NAMALWA (cell line): ENCODE measurements at places on chromosomes 3 and 15.
A peak's percentile ranks its signal among the peaks of the same experiment; 100 is the strongest.

GRCh38 chr3:54940971-54941370, 13.1 kb upstream of the LRTM1 start:
- no peak for DNase-seq

GRCh38 chr15:90300988-90301706, 35.7 kb downstream of the NGRN start:
- peak; percentile 77 for DNase-seq

DNA sequence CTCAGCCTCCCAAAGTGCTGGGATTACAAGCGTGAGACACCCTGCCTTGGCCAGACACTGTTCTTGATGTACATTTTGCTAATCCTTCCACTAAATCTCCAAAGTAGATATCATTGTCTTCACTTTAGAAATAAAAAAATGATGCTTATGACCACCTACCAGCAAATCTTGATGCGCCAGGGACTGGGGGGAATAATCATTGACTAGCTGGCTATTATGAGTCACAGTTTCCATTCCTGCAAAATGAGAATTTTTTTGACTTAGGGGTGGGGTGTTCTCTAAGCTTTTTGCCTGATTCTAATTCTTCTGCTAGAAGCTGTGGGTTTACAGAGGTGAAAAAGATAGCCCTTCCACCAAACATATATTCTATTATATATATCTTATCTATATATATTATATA, 17.1 kb upstream of the RFC4 start:
- DNase-seq = no peak

- DNase-seq = no peak
Measured at GRCh38 chr3:178498871-178499270, 37.4 kb upstream of the KCNMB2 start.

- DNase-seq = no peak
Measured at GRCh38 chr3:53049987-53050386, 4.1 kb upstream of the SFMBT1 start.

DNA sequence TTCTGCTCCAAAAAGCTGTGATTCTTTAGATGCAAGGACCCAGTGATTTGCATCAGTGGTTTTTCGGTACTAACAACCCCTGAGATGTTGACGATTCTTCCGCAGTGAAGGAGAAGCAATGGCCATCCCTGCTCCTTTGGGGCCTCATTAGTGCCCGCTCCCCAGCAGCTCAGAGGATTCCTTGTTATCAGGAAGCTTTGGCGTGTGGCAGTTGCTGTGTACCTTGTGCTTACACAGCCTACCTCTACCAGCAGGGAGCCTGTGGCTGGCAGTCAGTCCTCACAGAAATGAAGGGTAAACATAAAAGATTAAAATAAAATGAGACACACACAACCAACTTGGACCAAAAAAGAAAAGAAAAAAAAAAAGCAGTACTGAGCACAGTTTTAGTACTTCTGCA, 55.2 kb downstream of the CNTN3 start:
- DNase-seq = no peak

DNA sequence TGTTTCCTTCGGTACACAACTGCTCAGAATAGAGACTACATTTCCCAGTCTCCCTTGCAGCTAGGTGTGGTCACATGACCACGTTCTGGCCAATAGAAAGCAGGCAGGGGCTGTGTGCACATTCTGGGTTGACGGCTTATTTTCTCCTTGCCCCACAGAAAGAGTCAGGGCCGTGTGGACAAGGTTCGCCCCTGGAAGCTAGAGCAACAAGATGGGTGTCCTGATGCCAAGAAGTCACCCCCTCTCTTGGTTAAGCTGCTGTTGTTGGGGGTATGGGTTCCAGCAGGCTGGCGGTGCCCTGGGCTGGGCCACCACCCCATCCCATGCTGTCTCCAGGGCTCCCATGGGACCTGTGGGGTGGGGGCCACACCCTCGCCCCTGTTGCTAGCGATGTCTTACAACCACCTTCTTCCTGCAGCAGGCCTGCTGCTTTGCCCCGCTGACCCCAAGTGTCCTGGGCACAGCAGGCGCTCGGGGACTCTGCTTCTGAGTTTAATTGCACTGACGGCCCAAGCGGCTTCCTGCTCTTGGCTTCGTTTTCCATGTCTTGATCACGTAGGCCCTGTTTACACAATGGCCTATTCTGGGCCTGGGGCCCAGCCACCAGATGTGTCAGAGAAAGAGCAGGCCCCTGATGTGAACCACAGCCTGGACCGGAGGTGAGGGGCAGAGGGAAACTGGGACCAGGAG, 24.9 kb downstream of the ABTB1 start:
- peak; percentile 91 for DNase-seq

DNA sequence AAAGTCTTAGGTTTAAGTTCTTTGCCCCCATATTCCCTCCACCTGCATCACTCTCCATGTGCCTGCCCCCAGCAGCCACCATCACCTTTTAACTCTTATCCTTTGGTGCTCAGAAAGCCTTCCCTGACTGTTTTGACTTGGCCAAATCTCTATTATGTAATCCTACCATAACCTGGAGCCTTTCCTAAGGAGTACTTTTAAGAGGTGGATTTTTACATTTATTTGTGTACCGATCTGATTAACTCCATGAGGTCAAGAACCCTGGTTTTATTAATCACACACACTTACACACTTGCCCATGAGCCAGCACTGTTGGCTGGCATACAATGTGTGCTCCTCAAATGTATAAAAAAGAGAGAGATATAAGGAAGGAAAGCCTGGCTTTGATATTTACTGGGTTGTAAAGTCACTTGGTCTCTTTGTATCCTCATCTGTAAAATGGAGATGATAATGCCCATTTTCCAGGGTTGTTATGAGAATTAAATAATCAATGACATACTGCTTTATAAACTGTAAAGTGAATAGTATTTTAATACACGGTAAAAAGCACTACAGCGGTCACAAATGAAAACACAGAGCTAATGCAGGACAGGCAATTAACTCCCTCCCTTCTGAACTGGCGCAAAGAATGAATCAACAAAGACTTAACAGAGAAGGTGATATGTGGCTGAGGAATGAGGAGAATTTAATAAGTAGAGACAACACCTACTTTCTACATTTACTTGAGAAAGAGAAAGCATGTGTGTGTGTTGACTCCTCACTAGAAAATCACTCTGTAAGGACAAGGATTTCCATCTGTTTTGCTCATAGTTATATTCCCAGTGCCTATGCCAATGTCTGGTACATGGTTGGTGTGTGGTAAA, 45.4 kb downstream of the ATP13A4 start:
- DNase-seq = no peak

GRCh38 chr15:74306781-74307217, 60.6 kb downstream of the CYP11A1 start:
- DNase-seq = no peak

DNA sequence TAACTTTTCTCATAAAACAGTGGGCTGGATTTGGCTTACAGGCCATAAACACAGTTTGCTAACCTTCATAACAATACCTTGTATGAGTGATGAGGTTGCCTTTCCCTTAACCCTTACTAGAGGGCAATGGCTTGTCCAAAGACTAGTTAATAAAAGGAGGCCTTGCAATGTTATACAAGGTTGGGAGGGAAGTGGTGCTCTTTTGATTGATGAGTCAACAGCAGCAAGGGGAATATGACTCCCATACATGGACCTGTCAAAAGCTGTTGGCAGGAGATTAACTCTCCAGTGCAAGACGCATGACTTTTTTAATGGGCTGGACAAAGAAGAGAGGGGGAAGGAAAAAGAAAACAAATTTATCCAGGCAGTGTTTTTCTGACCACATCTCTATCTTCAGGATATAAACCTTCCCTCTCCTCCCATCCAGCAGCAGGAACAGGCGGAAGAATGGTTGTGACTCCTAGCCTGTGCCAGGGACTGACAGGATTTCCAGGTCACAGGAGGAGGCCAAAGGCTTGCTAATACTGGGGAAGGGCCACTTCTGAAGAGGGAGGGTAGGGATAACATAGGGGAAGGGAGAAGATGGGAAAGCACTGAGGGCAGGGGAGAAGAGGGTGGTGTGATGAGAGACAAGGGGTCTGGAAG, 35.2 kb upstream of the ARL14 start:
- DNase-seq = no peak

DNA sequence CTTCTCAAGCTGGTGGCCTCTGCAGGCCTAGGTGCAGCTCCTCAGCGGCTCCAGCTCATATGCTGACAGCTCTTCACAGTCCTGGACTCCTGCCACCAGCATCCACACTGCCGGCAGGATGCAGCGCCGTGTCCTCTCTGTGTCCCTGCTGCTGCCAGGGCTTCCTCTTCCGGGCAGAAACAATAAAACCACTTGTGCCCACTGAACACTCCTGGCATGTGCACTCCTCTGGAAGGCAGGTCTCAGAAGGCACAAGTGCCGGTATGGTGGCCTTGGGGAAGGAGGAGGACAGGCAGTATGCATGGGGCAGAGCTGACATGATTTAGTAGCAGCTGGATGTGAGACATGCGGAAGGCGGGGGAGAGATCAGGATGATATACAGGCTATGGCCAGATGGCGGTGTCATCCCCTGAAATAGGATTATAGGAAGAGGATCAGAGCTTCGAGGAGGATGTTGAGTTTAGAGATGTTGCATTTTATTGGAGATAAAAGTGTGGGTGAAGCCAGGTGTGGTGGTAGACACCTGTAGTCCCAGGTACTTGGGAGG, 7.5 kb upstream of the MAN2A2 start:
- DNase-seq = no peak

- no peak for DNase-seq
Measured at GRCh38 chr3:151800431-151800830, 13.5 kb upstream of the AADAC start.

- no peak for DNase-seq
Measured at GRCh38 chr3:163048881-163049280, 1552.3 kb downstream of the OTOL1 start.

DNA sequence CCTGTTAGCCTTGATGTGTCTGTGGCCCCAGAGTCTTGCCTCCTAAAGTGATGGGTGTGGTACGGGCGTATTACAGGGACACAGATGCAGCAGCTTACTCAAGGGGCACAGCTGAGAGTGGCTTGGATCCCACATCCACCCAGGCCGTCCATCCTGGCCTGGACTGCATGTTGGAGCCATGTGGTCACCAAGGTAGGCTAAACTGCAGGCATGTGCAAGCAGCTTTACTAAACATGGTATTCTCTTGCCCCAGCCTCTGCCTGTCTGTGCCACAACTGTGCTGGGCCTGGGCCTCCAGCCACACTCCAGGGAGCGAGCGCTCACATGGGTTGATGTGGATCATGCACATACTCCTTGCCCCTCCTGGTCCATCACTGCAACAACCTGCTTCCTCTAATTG, 6.1 kb upstream of the GPR62 start:
- DNase-seq = no peak

DNA sequence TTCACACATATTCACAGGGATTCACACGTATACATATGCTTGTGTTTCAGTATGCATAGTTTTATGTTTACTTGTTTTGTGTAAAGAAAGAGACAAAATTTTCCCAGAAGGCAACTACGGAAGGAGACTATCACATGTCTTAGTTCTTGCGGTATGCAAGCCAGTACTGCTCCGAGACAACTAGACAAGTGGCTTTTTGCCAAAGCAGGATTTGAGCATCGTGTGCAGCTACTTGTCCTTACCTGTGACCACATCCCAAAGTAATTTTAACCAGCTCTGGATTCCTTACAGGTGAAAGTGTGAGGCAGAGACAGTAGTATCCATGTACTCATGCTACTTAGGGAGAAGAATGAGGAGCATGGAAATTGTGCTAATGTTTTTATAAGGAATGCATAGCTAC, 591.4 kb upstream of the NR2F2 start:
- DNase-seq = no peak

- no peak for DNase-seq
Measured at GRCh38 chr3:188320757-188321156, 166.8 kb downstream of the LPP start.

DNA sequence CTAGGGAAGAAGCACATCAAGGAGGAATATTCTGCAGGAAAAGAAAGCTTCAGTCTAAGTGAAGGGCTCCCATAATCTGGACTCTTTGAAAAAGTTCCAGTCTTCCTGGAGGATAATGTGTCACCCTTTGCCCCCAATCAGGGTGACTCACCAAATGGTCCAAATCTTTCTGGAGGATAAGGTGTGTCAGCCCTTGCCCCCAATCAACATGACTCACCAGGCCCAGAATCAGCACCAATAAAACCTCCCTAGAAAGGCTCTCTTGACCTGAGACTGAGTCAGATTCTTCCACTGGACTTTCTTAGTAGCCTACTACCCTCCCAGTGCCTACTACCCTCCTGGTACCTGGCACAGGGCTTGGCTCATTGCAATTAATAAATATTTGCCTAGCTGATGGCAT, 9.5 kb upstream of the ARL14 start:
- no peak for DNase-seq

DNA sequence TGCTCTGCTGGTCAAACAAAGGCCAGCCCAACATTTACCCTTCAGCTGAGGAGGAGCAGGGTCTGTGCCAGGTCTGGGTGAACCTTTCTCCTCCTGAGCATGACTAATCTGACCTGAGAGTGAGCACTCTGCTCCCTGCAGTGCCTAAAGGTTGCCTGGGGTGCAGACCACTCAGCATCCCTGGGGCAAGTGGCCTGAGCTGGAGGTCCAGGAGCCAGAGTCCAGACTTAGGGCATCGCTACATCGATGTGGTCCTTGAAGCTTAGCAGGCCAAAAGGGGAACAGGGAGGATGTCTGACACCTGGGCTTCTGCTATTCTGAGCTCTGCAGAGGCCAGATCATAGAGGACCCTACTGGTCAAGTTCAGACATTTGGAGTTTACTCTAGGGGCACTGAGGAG, 119.1 kb downstream of the FAM43A start:
- no peak for DNase-seq

- peak; percentile 50 for DNase-seq
Measured at GRCh38 chr3:157156837-157157635, 2.9 kb downstream of the CCNL1 start.

DNA sequence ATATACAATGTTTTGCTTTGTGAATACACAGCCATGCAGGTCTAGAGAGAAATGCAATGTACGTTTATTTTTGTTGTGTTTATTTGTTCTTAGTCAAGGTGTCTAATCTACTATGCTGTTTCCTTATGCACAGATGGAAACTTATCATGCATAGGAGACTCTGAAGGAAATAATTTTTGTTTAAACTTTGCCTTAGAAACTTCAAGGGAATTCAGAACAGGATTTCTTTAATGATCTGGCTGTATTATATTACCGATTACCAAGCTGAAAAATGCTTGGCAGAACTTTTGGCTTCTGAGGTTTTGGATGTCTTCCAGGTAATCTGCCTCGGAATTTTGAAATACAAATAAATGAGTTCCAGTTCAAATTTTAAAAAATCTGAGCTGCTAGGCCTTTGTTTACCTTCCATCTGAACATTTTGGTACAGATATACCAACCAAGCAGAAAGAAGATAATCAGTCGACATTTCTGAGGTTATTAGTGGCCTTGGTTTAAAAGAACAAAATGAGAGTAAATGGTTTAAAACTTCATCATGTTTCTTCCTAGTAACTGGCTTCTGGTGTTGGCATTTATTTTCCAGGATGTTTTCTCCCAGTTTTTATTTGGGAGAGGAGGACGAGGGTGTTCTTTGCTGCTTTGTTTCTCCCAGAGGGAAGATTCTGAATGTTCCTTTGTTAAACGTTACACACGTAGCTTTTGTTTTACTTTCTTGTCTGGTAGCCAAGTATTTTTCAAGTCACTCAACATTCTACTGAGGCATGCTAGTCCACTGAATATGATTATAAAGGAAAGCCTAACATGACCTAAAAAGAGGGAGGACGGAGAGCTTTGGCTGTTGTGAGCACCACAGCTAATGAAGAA, 421.8 kb upstream of the TBL1XR1 start:
- DNase-seq = no peak

GRCh38 chr3:117837391-117837790, 1127.8 kb downstream of the TUSC7 start:
- no peak for DNase-seq
